ENCODE measurements at places on chromosomes 13 and 19.

DNA sequence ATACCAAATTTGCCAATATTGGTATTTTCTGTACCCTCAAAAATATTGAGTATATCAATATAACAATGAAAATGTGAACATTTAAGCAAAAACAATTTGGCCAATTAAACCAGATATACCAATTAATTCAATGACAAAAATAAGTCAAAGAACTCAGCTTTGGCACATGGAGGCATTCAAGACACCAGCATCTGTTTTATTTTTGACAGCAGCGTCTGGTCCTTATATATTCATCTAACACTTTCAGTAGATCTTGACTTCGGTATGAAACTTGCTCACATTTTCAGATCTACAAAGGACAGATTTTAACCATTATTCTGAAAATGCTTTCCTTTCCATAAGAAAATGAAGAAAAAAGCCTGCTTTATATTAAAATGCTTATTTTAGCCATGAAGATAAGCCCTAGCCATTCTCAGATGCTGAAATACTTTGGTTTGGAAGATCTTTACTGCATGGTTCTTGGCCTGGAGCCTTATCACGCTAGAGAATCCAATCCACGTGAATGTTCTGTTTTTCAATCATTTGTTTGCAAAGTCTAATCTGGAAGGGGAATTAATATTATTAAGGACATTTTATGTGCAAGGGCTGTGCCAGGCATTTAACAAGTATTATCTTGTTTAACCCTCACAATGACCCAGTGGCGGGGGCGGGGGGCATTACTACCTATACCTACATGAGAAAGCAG lies 132.2 kb downstream of the DLEU7 start:
- no peak for DNase-seq

DNA sequence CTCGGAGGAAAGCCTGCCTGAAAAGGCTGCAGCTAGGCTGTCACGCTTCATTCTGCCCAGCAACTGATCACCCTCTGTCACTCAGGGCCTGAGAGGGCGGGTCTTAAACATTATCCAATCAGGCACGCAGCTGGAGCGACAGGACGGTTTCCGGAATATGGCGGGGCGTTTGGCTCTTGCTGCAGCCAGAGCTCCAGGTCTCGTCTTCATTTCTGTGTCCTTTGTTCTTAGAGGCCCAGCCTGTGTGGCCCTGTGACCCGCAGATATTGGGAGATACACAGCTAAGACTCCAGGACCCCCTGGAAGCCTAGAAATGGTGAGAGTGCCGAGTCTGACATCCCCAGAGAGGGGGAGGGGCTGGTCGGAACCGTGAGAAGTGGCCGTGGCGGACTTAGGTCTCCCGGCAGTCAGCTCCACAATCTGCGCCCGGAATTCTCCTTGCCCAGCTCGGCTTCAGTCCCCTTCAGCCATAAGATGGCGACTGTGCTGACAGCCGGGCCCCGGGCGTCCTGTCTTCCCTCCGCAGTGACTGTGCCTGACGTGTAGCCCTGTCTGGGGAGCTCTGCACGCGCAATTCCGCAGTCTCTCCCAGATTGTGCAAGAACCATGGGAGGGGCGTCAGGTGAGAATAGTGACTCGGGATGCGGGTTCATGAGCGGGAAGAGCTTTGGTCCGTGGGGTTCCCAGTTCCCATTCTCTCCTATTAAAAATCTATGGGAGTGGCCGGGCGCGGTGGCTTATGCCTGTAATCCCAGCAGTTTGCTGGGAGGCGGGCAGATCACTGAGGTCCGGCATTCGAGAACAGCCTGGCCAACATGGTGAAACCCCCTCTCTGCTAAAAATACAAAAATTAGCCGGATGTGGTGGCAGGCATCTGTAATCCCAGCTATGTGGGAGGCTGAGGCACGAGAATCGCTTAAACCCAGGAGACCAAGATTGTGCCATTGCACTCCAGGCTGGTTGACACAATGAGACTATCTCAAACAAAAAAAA lies at the start of gene ZNF429:
TSS of gene ZNF429 (plus strand) at position 144 of the 993 bp plus-strand sequence. CDS start at position 314, 170 bp downstream.
- DNase-seq = peak; percentile 91

GRCh38 chr13:25300861-25301346 lies 521 bp upstream of the NUP58 start:
- DNase-seq = peak; percentile 11

DNA sequence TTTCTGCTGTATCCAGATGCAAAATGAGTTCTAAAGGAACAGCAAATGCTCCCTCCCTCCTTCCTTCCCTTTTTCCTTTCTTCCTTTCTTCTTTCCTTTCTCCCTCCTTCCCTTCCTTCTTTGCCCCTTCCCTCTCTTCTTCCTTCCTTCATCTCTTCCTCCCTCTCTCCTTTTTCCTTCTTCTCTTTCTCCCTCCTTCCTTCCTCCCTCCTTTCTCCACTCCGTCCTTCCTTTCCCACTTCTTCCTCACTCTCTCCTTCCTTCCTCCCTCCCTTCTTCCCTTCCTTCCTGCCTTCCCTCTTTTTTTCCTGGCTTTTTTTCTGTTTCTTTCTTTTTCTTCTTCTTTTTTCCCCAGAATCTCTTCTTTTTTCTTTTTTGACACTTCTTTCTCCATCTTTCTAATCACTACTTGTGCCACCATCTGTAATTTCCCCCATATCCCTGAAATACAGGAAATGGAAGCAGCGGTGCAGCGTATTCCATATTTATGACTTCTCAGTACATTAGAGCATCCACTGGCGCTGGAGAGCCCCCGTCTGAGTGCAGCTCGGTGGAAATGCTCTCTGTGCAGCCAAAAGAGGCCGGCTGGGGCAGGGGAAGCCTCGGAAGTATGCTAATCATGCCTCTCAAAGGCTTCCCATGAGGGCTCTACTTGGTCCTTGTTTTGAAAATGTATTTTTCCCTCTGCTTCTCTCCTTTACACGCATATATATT lies 275.6 kb downstream of the TSHZ3 start:
- DNase-seq = peak; percentile 10

GRCh38 chr13:59538512-59538911 lies 625.2 kb downstream of the DIAPH3 start:
- DNase-seq = no peak

GRCh38 chr19:4042731-4043082 lies 24.0 kb downstream of the ZBTB7A start:
- DNase-seq = no peak

GRCh38 chr13:78649997-78650716 lies 8.8 kb downstream of the OBI1 start:
- no peak for DNase-seq

GRCh38 chr13:74174810-74175209 lies 40.6 kb upstream of the KLF12 start:
- DNase-seq = no peak

GRCh38 chr19:23075031-23075733 lies 41.6 kb upstream of the ZNF730 start:
- DNase-seq = peak; percentile 77

DNA sequence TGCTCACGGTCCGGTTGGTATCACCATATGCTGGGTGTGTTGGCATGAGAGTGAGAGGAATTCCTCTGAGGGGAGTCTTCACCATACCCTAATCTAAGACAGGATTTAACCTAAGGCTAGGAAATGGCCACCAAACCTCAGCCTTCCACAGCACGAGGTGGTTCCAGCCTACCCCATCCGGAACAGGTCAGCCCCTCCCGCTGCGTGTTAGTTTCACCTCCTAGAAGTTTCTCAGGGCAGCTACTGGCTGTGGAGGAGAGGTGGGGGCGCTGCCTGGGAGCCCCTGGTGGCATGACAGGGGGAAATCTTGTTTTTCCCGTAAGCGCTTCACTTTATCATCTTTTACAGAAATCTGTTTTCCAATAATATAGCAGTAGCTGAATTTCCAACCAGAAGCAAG lies 55.1 kb downstream of the RGCC start:
- DNase-seq = no peak

GRCh38 chr19:14031719-14032480 lies at the start of gene IL27RA:
IL27RA (plus strand) TSS chr19:14031762; CDS start chr19:14031873, 111 bp downstream.
- peak; percentile 61 for DNase-seq

DNA sequence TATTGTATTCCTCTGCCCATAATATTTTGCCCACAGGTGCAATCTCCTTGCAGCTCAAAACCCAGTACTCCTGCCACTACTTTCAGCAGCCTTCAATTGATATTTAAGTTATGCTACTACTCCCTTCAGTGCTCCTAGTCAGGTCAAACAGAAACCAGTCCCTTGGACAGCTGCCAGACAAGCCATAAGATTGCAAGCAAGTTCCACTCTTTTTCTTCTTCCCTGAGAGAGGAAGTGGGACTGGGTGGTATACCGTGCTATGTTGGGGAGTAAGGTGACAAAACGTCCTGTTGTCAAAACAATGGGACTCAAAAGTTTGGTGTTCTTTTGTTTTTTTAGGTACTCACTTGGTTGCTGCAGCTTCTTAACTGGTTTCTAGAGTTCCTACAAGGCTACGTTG lies 63.1 kb upstream of the FRY start:
- no peak for DNase-seq

DNA sequence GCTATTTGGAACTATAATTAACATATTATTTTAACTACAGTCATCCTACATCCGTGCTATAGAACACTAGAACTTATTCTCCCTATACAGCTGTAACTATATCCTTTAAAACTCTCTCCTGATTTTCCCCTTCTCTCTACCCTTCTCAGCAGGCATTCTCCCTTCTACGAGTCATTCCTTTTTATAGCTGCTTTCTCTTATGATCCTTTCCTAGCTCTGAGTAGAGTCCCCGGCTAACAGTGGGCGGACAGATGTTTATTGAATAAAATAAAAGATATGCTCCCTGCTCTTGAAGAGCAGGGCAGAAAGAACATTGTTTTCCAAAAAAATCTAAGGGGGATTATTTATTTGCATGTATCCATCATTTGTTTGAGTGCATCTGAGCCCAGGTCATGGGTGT lies 246.5 kb upstream of the TMTC4 start:
- DNase-seq = no peak

- no peak for DNase-seq
These were observed 16.2 kb upstream of the DOCK9 start for GRCh38 chr13:98994080-98994479.

- peak; percentile 77 for DNase-seq
These were observed 1.7 kb downstream of the MIER2 start for GRCh38 chr19:342801-343421.

GRCh38 chr13:104327211-104327610 lies 1261.0 kb upstream of the SLC10A2 start:
- DNase-seq = peak; percentile 47

- no peak for DNase-seq
These were observed 126.7 kb downstream of the ABCC4 start for GRCh38 chr13:95174517-95174916.

DNA sequence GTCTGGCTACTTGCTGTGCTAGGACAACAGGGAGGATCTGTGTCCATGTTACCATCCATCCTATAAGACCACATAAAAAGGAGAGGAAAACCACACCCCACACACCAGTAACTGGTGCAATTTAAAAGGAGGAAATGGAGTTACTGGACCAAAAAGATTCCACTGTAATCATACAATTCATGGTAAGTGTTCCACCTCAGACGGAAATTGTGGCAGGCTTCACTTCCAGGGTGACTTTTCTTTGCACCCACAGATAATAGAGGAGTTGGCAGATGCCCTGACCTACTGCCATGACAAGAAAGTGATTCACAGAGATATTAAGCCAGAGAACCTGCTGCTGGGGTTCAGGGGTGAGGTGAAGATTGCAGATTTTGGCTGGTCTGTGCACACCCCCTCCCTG lies 2.4 kb downstream of the AURKC start:
- no peak for DNase-seq

DNA sequence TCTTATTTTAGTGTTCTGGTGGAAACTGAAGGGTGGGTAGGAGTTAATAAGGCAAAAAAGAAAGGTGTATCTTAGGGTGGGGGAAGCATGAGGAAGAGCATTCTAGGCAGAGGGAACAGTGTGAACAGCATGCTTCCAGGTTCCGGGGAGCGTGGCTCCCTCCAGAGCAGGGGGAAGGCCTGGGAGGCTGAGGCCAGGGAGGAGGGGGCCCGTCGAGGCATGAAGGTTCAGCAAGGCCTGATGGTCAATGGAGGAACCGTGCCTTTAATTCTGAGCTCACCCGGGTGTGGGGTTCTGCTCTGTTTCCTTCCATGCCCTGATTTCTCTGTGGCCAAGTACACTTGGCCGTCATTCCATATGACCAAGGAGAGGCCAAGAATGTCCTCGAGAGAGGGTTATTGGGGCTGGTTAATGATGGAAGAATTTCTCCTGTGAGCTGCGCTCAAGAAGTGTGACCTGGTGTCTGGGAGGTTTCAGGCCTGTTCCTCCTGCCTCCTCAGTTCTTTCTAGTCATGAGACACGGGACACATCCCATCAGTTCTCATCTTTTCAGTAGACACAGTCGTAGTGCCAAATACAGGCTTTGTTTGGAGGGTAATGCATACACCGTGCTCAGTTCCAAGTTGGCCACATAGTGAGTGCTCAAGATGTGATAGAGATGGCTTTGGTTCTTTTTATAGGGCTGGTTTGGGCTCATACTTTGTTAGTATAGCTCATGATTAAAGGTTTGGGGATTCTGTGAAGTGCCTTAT lies 73.6 kb downstream of the SIPA1L3 start:
- DNase-seq = no peak

- no peak for DNase-seq
These were observed at the start of gene GNG14 for GRCh38 chr19:12687496-12688196. GNG14 (plus strand) TSS chr19:12687998; CDS start chr19:12688049, 51 bp downstream.

GRCh38 chr13:106143392-106143791 lies 392.1 kb downstream of the EFNB2 start:
- peak; percentile 63 for DNase-seq

- DNase-seq = no peak
These were observed 96.4 kb downstream of the TUBA3C start for GRCh38 chr13:19085258-19085657.

DNA sequence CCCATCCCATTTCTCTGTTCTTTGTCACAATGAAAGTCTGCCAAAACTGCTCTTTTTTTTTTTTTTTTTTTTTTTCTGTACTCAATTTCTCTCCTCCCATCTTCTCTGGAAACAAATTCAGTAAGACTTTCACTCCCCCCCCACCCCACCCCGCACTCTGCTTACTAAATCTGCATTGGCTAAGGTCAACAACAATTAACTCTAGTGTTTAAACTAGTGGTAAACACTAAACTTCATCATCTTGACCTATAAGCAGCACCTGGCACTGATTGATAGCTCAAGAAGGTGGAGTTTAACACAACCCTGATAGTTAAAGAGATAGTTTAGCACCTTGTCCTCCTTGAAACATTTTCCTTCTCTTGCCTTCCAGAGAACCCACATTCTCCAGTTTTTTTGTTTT lies 14.1 kb upstream of the KLF12 start:
- no peak for DNase-seq

- no peak for DNase-seq
These were observed 1.2 kb upstream of the FAM83E start for GRCh38 chr19:48616041-48616436.

DNA sequence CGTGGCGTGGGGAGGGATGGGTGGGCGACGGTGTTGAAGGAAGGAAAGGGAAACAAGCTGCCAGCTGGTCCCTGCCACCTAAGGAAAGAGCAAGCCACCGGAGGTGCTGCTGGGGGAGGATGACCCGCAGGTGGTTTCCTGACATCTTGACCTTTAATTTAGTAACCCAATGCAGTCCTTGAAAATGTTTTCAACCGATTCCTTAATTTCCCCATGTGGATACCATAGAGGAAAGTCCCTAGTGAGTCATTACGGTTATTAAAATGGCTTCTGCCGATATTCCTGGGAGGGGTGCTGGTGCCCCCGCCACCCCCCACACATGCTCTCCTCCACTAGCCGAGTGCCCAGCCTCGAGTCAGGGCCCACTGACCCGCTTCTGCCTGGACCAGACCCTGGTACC lies 6.3 kb upstream of the ANKRD10 start:
- DNase-seq = no peak

- no peak for DNase-seq
These were observed 104.6 kb upstream of the IPO5 start for GRCh38 chr13:97848886-97849285.

Measured in fibroblast of skin of right quadriceps (primary cell).